Breast epithelium (tissue), 4 donors: ENCODE measurements at places on chromosomes 2 and 18. TPM values are rescaled to one million over a fixed set of nuclear protein-coding genes. Genes with fewer than 3 reads are reported as not detected.

DNA sequence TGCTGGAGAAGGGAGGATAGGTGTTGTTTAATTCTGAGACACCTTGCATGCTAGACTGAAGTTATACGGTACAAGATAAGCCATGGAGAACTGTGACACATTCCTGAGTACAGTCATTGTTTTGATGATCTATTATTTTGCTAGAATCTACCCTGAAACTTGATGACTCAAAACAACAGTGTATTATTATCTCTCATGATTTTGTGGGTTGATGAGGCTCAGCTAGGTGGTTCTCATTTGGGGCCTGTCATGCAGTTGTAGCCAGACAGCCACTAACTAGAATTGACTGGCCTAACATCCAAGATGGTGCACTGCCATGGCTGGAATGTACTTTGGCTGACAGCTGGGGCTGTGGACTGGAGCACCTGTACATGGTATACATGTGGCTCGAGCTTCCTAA lies 5.4 kb upstream of the IL1R1 start:
- no peak for DNase-seq

DNA sequence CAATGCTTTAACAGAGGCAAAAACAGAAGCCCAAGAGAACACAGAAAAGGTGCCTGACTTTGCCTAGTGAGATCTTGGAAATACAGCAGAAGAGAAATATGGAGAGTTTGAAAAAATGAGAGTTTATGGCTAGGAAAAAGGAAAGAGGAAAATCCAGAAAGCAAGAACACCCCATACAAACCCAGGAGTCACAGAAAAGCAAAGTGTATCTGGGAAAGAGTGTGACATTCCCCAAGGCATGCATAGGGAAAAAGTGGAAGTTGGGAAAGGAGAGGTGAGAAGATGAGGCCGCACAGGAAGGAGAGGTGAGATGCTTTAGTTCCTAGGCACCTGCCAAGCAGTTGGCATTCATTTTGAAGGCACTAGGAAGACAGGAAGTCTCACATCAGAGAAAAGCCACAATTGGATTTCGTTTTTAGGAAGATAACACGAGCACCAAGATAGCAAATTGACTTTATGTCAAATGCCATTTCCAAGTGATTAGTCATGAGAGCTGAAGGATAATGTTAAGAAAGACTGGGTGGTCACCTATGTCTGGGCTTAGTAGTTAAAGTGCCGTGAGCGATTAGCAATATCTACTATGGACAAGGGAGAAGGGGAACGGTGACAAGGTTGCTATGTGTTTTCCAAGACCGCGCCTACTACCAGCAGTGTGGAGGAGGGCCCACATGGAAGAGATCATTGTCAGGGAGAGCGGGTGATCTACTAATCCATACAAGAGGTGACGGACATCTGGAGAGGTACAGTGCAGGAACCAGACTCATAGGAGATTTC lies 224.1 kb upstream of the PARD3B start:
- DNase-seq: no peak

GRCh38 chr2:18477293-18477692 lies 83.2 kb downstream of the RDH14 start:
- DNase-seq: no peak

- no peak for DNase-seq
Measured at GRCh38 chr2:231051116-231051515, 5.6 kb upstream of the PSMD1 start.

DNA sequence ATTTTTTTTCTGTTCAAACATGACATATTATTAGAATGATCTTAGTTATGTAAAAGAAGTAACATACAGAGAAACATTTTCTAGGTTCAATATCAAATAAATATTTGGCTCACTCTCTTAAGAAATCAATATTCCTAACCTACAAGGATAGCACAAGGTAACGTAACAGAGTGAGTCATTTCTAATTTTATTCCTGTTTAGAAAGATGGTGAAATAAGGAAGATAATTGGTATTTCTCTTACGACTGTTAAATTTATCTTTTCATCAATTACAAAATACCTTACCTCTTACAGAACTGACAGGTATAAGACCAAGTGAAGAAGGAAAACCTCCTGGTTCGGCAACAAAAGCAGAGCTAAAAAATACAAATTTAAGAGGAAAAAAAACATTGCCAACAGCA lies 45.1 kb downstream of the PRELID3A start:
- no peak for DNase-seq

- DNase-seq: no peak
Measured at GRCh38 chr18:12092398-12093229, 1.0 kb upstream of the ANKRD62 start.

- no peak for DNase-seq
Measured at GRCh38 chr2:122150524-122151280, 395.3 kb downstream of the TSN start.

DNA sequence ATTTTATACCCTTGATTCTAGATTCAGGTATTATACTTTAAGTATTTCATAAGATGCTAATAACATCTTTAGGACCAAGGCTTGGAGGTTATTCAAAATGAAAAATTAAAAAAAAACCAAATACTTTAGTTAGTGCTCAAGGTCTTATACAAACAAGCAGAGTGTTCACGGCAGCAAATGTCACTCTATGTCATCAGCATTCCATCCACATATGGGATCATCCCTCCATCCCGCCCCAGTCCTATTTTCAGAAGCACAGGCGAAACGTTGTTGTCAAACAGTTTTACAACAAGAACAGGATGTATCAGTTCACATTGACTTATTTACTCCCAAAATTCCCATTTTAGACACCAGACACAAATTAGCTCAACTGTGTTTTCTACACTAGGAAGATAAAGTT lies 83.7 kb downstream of the DSEL start:
- no peak for DNase-seq

GRCh38 chr18:64405161-64405560 lies 256.3 kb upstream of the LINC00305 start:
- DNase-seq: no peak

DNA sequence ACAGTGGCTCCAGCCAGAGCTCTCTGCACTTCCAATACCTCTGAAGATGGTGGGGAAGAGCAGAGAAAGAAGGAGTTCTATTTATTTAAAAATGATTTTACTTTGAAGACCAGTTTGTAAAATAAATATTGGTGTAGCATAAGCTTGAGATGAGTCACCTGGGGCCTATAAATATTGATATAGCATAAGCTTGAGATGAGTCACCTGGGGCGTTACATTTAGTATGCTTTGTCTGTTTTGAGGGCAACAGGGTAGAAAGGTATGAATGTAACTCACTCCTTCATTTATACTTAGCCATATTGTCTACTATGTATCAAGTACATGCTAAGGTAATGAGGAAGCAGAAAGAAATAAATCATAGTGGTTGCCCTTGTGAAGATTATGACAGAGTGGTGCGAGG lies 7.7 kb upstream of the SULT1C4 start:
- DNase-seq: no peak

DNA sequence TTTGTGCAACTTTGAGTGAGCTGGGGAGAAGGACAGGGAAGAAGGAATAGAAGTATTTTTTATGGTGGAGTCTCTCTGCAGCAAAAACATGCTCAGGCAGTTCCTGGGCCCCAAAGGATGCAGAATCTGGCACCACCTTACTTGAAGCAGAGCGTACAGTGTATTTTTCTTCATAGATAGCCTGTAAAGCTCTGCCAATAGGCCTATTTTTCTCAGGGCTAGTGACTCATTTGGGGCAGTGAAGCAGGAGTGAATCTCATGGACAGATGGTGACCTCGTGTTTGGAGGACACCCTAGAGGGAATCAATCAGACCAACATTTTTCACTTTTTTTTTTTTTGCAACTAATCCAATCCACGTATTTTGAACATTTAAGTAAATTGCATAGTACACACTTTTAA lies 268.1 kb upstream of the CXCR4 start:
- DNase-seq: no peak

DNA sequence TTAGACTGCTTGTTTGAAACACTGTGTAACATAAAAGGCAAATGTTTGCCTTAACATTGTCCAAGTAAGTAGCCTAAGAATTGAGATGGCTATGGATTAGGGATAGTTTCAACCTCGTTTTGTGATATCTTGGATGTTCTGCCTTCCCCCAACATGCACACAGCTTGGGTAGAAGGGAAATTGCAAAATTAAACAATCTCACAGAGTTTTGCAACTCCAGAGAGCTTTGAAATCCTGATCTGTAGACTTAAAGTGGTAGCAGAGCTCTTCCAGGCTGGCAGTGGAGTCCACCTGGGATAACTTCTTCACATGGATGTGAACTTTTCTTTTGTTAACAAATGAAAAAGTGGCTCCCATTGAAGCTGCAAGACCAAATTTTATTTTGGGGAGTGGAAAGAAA lies 59.6 kb downstream of the CHRNA1 start:
- DNase-seq: no peak

- no peak for DNase-seq
Measured at GRCh38 chr2:43622931-43623451, 14.1 kb upstream of the PLEKHH2 start.

- DNase-seq: no peak
Measured at GRCh38 chr2:65678779-65679391, 246.5 kb upstream of the SPRED2 start.

DNA sequence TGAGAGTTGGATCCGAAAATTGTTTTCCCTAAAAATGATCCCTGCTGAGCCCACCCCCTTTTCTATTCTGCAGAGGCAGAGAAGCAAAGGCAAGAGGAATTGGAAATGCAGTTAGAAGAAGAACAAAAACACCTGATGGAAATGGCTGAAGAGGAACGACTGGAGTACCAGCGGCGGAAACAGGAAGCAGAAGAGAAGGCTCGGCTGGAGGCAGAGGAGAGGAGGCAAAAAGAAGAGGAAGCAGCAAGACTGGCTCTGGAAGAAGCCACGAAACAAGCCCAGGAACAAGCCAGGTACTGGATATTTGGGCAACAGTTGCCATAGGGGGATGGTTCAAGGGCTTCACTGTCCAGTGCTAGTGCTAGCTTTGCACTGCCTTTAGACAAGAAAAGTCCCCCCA lies 41.7 kb downstream of the SUMO1 start:
- no peak for DNase-seq

DNA sequence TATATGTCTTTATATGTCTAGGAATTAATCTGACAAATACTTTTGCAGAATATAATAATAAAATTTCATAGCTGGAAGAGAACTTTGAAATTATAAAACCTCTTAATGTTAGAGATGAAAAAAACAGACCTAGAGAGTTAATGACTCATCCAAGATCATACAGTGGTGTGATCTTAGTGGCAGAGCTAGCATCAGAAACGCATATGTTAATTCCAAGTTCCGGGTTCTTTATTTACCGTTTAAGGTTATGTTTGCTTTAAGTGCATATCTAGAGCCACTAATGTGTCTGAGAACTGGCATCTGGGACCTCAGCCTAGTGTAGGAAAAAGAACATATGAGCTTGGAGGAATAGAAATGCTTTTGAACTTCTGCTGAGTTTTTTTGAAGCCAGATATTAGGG lies 24.3 kb downstream of the CERS6 start:
- DNase-seq: no peak

DNA sequence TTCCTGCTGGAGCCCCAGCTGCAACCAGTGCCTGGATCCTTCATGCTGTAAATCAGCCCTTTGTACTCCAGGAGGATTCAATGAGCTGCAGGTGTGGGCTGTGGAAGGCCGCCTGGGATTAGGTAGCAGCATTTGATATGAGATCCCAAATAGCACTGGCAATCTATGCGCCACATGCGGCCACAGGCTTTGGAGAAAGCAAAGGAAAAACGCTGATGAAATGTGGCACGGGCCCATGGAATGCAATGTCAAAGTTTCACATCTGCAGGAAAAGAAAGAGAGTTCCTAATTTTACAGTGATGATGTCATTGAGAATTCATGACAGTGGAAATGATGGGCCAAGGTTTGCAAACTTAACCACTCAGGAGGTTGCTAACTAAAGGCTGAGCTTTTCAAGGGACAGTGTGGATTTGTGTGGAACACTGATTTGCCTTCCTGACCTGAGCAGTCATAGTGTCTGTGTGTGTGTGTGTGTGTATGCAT lies 216.4 kb upstream of the OSR1 start:
- peak; percentile 56 for DNase-seq

GRCh38 chr2:234454433-234454832 lies 42.4 kb downstream of the ARL4C start:
- no peak for DNase-seq

DNA sequence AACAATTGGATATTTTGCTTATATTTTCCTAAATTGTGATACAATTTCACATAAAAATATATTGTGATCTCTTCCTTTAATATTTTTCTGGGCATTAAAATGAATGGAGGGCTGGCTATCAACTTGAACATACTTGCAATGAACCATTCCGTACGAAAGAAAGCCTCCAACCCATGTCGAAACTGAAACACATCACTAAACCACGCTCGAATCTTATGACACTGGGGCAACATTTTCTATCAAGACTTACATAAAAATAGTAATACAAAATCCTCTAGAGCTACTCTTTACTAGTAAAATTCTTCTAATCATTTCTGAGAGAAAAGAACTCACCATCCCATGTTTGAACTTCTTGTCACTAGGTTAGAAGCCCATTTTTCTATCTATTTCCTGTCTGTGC lies 132.8 kb upstream of the DOK6 start:
- DNase-seq: no peak

- DNase-seq: no peak
Measured at GRCh38 chr2:112918256-112918655, 7.3 kb downstream of the IL37 start.

DNA sequence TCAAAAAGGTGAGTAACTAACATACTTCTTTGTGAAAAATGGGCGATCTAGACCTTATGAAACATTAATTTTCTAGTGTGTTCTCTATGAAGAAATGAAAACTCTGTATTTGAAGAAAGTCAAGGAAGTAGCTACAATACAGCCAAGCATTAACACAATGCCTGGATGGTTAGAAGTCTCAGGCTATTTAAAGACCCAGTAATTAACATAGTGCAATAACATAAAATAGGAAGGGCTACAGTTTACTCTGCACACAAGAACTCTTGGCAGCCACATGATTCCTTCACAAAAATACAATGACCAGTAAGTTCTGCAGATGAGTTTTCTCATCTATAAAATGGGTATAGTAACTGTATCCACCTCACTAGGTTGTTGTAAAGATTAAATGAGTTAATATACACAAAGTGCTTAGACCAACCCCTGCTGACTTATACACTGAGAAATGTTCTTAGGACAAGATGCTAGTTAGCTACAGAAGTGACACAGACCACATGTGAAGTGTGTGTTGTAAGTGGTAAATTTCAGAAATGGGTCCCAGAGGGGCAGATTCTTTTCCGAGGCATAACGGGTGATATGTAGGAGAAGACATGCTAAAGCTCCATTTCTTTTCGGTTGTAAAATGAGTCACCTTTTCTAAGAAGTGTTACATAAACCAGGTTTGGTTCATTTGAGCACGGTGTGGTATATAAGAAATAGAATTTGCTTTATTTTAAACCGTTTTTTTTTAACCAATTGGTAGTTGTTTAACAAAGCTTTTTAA lies 61.8 kb downstream of the CXCR4 start:
- DNase-seq: no peak

GRCh38 chr2:42839809-42840501 lies 47.6 kb upstream of the HAAO start:
- no peak for DNase-seq

GRCh38 chr2:208189810-208190503 lies at the start of gene C2orf80:
C2orf80 (minus strand) TSS chr2:208190030; CDS start chr2:208186986, 3,044 bp downstream.
- no peak for DNase-seq

Gene CXCR1
- total RNA-seq: not detected

Gene MARCO
- 58.6 TPM for total RNA-seq

Gene KIF5C
- 2.7 TPM for total RNA-seq

Gene SFT2D3
- total RNA-seq: 9.8 TPM
